H1 (cell line): ENCODE measurements at places on chromosomes 4 and X. TPM values are rescaled to one million over a fixed set of nuclear protein-coding genes. Genes with fewer than 3 reads are reported as not detected.

The IRS4 gene
- 13.4 and 14.1 TPM in 2 replicates for total RNA-seq

The CCDC120 gene
- 11.8 and 11.9 TPM in 2 replicates for total RNA-seq

The ZRSR2 gene
- total RNA-seq: 6.9 and 7.6 TPM in 2 replicates

The LCORL gene
- 19.2 and 20.3 TPM in 2 replicates for total RNA-seq

The SLC6A8 gene
- total RNA-seq: 94.7 and 98.5 TPM in 2 replicates

The SOWAHB gene
- total RNA-seq: 0.65 and 1.1 TPM in 2 replicates

The DIPK2B gene
- total RNA-seq: not detected in 2 replicates

The UGT2B17 gene
- not detected in 2 replicates for total RNA-seq

The SAGE1 gene
- not detected in 2 replicates for total RNA-seq
